ENCODE measurements at places on chromosomes 1 and 21.

- DNase-seq, result no peak
Measured at GRCh38 chr1:156144742-156145141, 8.6 kb upstream of the SEMA4A start.

DNA sequence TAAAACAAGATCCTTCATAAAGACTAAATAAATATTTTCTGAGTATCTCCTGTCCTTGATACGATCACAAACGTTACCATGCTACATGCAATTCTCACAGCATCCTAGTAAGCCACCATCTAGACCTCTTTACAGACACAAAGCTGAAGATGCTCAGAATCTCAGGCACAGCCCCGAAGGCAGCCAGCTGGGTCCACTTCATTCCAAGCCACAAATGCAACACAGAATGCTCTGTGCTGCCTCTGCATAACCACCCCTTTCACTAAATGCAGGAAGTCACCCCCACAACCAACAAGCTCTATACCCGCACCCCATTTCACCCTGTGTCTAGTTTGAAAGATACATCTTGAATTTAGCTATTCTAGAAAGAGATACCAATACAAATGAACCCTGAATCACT lies 12.9 kb downstream of the RCAN1 start:
- DNase-seq, result no peak

DNA sequence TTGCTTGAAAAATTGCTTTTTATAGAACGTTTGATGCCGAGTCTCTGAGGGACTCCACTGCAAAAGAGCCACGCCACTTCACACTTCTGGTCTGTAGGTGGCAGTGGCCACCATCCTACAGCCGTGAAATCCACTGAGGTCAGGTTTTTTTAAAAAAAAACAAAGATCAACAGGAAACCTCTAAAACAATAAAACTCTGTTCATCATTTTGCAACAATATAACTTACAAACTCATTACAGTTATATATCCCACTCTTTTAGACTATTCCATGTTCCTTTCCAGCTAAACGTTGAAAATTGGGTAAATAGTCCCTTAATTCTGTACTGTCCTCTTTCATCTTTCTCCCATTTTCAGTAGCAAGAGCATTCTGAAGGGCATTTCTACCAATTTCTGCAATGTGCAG lies 64.6 kb upstream of the FMN2 start:
- no peak for DNase-seq

DNA sequence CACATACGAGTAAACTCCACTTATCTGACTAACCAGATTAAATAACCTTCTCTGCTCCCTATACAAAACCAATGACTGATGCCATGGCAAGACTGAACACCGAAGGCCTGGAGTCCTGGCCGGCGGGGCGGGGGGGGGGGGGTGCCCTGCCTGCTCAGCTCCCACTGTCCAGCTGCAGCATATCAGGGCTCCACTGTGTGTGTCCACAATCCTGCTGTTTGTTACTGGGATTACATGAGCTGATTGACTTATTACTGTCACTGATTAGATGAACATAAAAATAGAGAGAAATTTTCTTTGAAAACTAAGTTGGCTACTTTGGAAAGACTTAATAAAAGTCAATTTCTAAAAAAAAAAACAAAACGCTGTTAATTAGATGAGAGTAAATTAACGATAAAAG lies 24.9 kb downstream of the TMEM63A start:
- DNase-seq, result no peak

GRCh38 chr1:242065813-242066212 lies 66.9 kb upstream of the MAP1LC3C start:
- DNase-seq, result no peak

DNA sequence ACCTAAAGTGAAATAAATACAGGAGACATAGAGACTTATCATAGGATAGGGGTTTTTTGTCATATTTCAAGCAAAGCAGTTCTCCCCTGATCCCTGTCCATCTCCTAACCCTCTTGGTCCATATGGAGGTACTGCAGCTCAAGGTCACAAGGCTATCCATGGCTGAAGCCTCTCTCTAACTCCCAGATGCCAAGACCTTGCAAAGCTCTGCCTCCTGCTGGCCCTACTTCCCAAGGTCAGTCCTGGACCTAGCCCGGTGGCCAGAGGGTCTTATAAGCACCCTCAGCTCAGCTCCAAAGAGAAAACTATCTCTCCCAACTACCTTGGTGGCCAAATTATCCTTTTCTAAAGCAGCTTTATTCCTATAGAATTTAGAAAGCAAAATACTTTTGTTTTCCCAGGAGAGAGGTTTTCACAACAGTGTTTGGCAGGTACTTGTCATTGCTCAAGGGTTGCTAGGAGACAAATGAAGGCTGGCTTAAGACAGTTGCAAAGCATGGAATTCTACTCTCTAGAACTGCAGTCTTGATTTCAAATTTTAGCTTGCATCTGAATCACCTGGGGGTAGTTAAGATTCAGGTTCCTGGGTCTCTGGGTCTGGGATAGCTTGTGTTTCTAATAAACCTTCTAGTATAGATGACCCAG lies 121.5 kb downstream of the XCL2 start:
- no peak for DNase-seq

DNA sequence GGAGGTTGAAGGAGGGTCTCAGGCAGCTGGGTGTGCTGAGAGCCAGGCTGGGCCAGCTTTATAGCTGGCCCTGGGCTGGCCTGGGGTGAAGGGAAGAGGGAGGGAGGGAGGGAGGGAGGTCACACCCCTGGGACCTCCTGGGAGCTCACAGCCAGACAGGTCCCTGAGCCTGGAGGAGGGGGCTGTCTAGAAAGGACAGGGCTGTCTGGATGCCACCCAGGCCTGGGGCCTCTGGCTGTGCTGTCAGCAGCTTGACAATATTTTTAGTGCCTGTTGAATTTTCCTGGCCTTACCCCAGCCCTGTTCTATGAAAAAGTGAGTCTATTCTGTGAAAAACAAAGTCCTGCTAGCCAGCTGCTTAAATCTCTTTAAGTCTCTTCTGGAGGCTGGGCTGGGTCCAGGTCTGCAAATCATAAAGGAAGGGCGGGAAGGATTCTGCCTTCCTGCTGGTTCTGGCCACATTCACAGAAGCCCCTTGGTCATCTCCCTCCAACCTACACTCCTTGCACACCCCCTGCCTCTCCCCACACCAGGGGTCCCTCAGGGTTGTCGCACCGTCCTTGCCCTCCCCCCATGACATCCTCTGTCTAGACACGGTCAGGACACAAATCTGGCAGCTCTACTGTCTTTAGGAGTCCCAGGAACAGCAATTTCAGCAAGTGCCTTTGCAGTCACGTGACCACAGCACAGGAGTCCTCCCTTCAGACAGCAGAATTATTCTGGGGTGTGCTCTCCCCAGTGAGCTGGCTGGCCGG lies at the start of gene LEFTY2:
TSS of gene LEFTY2 (minus strand) at position 34 of the 755 bp plus-strand sequence. CDS start 80 bp downstream, outside the sequence.
- no peak for DNase-seq

DNA sequence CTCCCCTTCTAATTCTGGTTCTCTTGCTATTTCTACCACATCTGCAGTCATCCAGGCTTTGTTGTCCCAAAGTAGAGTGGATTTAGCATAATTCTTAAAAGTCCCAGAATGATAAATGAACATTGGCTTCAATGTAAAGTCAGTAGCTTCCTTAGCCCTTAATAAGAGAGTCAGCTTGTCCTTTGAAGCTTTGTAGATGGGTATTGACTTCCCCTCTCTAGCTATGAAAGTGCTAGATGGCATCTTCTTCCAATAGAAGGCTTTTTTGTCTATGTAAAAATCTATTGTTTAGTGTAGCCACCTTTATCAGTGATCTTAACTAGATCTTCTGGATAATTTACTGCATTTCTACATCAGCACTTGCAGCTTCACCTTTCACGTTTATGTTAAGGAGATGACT lies 181.4 kb upstream of the B3GALT2 start:
- DNase-seq, result no peak

DNA sequence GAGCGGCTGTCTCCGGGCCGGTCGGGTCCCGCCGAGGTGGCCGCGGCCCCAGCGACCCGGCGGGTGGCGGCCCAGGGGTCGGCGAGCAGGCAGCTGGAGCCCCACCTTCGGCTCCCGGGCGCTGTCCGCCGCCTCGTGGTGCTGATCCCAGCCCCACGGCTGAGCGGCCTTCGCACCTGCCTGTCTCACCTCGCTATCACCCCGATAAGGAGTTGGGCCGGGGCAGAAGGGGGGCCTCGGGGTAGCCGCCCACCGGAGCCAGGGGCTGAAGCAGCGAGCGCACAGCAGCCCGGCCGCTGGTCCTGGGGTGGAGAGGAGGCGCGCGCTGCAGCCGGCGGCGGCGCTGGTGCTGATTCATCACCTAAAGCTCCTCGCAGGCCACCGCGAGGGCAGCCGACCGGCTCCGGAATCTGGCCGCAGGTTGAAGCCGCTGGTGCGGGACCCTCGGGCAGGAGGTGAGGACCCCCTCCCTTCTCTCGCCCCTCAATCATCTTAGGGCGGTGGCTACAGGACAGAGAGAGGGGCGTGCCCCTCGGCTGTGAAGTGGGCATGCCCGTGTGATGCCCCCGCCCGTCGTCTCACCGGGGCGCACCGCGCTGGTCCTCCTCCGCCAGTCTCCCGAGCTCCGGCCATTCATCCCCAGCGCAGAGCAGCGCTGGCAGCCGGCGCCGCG lies 575 bp downstream of the TRIM67 start:
- no peak for DNase-seq

DNA sequence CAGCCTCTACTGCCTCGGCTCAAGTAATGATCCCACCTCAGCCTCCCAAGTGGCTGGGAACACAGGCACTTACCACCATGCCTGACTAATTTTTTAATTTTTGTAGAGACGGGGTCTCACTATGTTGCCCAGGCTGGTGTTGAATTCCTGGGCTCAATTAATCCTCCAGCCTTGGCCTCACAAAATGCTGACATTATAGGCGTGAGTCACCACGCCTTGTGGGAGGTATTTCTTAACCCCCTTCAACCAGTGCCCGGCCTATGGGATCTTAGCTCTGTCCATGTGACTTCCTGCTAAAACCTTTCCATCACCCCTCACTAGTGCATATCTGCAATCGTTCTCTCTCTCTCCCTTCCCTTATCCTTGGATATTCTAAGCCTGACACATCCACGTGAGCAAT lies 86.4 kb downstream of the FOXD2 start:
- DNase-seq, result no peak

DNA sequence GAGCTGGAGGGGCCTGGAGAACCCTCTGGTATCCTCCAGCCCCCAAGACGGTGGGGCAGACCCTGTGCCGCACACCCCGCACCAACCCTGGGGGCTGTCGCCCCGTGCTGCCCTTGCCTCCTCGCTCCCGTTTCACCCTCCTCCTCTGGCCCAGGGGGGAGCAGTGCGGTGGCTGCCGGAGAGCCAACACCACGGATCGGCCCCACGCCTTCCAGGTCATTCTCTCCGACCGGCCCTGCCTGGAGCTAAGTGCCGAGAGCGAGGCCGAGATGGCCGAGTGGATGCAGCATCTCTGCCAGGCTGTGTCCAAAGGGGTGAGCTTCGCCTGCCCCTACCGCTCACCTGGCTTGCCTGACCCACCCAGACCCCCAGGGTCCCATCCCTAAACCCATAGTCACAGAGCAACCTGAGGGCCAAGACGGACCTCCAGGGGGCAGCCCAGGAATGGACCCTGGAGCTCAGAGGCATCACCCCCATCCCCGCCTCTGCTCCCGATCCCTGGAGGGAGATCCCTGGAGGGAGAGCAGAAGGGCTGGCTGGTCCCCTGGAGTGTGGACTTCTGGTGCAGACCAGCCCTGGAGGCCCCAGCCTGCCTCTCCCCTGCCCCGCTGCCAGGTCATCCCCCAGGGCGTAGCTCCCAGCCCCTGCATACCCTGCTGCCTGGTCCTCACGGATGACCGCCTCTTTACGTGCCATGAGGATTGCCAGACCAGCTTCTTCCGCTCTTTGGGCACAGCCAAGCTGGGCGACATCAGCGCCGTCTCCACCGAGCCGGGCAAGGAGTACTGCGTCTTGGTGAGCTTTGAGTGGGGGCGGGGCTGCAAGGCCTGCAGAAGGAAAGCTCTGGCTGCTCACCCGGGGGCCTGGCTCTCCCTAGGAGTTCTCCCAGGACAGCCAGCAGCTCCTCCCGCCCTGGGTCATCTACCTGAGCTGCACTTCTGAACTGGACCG lies 4.0 kb upstream of the SLC25A34 start:
- no peak for DNase-seq

GRCh38 chr1:196858811-196859210 lies 29.0 kb upstream of the CFHR4 start:
- DNase-seq, result no peak

DNA sequence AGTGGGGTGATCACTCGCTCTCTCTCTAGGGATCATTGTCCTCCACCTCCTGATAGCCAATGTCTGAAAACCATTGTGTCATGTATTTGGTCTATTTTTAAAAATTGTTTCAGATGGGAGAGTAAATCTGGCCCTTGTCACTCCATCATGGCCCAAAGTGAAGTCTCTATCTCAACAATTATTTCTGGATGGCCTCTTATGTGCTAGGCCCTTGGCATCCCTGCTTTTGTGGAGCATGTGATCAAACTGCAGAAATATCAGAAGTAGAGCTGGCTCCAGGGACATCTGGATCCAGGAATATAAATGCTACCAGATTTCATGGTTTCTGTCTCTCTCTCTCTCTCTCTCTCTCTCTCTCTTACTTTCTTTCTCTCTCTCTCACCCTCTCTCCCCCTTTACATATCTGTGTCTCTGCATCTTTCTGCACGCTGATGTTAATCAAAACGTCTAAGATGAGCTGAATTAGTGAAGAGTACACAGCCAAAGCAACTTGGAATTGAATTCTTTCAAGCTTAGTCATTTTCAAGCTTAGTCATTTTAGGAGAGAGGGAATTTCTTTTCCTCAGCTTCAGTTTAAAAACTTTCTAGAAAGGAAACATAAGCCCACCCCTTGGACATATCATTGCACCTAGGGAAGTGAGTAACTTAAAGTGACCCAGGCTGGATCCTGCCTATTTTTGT lies 47.4 kb upstream of the DOCK7 start:
- DNase-seq, result no peak

DNA sequence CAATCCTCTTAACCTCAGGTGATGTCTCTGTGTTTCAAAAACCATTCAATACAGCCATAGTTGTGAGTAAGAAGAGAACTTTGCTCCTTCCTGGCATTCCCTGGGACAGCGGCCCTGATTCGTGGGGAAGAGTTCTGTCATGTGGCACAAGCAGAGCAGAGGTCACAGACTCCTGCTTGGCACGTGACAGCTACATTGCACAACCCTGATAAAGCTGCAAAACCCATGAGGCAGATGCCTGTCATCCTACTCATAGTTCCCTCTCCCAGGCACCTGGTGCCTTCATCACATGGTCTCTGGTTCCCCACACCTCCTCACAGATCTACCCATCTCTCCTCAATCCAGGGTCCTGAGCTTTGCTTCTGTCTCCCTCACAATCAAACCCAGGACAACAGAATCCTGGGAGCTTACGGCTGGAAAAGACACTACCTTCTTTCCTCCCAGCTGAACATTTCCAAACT lies 70.8 kb downstream of the PLPP3 start:
- no peak for DNase-seq

Measured in GOT3 (cell line).